Iris pigment epithelial cell (primary cell): ENCODE measurements at places on chromosomes 12 and 14.
A peak's percentile ranks its signal among the peaks of the same experiment; 100 is the strongest.

DNA sequence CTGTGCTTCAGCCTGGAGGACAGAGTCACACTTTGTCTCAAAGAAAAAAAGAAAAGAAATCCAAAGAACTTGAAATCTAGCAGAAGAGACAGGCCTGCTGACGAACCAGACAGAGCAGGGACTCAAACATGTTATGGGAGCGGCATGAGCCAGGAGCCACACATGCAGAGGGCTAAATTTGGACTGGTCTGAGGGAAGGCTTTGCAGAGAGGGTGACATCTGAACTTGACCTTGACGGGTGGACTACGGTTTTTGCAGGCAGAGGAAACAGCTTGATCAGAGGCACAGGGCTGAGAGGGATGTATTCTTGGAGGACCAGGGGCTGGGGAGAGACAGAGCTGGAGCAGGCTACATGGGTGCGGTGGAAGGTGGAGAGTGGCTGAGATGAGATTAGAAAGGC lies 20.5 kb upstream of the SLC24A4 start:
- no peak for DNase-seq

- DNase-seq: peak; percentile 55
These were observed 1.4 kb downstream of the DENND5B start for GRCh38 chr12:31589598-31589903.

- DNase-seq: no peak
These were observed 10.5 kb upstream of the TMED2 start for GRCh38 chr12:123573870-123574269.

- no peak for DNase-seq
These were observed 18.0 kb downstream of the BICD1 start for GRCh38 chr12:32124637-32125036.

DNA sequence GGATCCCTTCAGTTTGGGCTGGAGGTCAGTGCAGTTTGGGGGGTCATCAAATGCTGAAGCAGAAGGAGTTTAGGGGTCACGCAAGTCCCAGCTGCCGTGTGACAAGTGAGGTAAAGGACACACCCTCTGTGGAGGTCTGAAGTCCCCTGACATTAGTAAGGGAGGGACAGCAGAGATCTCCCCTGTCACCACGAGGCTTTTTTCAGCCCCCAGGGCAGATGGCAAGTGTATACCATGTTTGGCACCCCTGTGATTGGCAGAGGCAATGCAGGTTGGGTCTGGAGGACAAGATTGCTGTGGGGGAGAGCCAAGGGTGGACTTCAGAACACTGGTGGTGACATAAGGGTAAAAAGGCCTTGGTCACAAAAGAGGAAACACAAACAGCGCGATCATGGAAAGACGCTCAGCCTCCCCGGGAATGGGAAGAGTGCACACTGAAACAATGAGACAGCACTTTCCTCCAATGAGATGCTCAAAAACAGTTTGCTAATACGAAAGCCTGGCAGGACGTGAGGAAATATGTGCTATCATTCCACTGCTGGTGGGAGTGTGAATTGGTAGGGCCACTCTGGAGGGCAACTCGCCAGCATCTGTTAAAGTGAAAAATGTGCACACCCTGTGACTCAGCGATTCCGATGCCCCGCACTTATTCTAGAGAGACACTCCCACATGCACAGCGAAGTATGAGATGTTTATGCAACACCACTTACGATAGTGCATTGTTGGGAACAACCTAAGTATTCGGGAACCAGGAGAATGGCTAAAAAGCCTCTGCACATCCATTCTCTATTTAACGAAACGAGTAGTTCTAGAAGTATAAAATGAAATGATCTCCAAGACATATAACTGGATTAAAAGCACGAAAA lies 14.4 kb upstream of the CD27 start:
- DNase-seq: peak; percentile 98
